CD4-positive, alpha-beta T cell treated with Interleukin-12 subunit alpha and Interleukin-12 subunit beta, for 1 hour (primary cell): ENCODE measurements at places on chromosomes 11 and 22.
A peak's percentile ranks its signal among the peaks of the same experiment; 100 is the strongest.

DNA sequence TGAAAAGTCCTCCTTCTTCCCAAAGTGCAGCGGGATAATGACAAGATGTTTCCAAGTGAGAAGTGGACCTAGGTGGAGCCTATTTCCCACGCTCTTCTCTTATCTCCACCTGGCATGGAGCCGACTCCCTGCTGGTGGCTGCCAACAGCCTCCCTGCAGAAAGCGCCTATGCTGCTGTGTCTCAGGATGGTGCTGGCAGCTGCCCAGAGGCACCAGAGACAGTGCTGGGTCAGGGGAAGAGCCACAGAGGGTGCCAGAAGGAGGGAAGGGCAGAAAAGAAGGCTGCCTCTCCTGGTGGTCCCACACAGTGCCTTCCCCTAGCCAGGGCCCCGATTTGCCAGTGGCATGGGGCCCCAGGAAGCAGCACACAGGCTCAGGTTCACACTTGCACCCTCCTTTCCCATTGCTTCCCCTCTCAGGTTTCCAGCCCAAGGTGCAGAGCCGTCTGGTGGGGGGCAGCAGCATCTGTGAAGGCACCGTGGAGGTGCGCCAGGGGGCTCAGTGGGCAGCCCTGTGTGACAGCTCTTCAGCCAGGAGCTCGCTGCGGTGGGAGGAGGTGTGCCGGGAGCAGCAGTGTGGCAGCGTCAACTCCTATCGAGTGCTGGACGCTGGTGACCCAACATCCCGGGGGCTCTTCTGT, 19.0 kb downstream of the CD5 start:
- DNase-seq: no peak

DNA sequence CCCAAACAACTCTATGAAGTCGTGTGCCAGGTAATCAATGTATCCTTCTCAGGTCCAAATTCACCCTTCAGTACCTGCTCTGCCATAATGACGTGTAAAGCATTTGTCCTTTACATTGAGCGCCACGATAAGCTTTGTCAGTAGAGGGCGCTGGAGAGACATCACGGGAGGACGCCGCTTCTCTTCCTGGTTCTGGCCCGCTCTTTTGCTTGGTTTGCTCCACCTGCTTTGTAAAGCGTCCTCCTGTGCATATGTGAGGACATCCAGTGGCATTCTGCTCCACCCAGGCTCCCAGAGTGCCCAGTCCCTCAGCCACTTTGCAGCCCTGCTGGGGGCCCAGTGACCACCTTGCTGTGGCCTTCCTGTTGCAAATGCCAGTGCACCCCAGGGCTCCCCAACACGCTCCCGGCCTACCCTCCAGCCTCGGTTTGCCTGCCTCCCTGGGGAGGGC, 61.1 kb downstream of the WT1 start:
- peak; percentile 21 for DNase-seq

GRCh38 chr11:38155856-38156255, 1557.8 kb upstream of the RAG2 start:
- DNase-seq: no peak

DNA sequence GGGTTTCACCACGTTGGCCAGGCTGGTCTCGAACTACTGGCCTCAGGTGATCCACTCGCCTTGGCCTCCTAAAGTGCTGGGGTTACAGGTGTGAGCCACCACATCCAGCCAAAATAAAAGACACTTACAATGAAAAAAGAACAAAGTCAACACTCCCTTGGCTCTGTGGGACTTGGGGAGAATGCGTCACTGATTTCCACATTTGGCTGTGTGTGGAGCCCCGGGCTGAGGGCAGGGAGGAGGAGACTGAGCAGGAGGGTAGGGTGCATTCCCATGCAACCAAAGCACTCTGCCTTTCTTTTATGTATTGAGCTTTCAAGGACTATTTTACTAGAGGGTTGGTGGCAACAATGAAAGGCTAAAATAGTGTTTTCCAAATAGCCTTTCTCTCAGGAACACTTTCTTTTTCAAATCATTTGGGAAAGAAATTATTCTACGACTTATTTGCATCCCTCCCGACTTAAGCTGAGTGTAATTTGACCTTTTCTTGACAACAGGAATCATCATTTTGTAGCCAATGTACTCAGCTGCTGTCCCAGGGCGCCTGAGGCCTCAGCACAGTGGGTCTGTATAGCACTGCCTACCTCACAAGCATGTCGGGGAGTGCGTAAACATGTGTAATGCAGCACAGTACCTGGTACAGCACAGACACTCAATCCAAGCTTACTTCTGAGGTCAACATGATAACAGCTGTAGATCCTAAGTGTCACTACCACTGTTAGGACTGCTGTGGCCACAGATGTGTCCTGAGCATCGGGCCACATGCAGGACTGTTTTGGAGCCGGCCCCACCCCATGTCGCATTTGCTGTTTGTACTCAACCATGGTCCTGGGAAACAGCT, 10.1 kb upstream of the SERPIND1 start:
- DNase-seq: no peak

DNA sequence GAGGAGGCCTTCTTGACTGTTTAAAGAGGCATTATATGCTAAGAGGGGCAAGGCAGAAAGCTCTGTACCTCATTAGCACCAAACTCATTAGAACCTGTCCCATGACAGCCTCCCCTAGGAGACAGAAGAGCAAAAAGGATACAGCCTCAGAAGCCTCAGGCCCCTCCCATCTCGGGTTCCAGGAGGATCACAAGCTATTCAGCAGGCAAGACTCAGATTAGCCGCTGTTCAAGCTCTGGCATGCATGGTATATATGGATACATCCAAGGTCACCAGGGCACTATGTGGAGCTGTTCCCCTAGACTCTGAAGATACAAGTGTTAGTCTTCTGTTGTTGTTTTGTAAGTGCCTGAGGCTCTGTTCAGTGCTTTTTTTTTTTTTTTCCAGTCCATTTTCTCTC, 32.1 kb downstream of the ATXN10 start:
- DNase-seq: no peak

DNA sequence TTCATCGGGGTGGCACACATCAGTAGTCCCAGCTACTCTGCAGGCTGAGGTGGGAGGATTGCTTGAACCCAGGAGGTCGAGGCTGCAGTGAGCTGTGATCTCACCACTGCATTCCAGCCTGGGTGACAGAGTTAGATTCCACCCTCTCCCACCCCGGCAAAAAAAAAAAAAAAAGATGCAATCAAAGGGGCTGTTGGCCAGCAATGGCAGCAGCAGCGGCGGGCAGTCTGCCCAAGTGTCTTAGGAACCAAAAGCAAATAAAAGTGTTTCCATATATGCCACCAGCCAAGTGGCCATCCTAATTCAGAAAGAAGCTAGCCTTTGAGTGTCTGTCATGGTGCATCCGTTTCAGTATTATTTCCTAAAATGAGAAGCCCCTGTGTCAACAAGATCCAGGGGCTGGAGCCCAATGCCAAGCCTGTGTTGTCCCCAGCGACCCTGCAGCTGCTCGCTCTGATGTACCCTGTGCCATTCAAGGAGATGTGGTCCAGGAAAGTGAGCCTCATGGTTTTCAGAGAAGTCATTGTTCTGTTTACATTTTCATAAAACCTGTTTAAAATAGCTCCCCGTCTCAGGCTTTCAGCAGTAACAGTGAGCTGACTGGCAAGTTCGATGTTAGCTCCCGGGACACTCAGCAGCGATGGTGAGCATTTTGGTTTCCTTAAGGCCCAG, 12.5 kb downstream of the CDPF1 start:
- DNase-seq: no peak

DNA sequence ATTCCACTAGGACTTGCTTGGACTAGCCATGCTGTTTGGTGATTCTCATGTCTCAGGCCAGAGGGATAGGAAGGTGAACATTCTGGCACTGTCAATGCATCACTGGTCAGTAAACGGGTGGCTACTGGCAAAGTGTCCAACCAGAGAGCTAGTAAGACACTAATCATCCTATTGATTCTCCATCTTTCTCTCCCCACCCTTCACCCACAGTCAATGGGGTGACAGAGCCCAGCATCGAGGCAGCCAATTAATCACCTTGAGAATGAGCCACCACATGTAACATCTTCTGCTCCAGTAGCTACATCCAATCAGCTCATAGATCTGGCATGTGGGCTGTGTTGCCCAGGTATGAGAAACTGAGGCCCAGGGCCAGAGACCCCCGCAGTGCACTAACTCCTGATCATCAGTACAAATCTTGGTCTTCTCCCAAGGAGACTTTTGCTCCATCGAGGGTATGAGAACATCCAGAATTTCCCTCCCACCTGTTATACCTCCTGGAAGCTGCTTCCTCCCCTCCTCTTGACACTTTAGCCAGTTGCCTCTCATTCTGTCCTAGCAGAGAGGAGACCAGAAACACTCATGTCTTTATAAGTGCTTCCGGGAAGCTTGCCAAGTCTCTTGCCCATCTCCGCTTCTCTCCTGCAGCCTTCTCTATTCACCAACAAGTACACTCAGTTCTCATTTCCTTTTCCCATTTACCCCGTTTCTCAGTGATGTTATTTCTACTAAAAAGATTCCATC, 17.0 kb downstream of the HTR3A start:
- no peak for DNase-seq

DNA sequence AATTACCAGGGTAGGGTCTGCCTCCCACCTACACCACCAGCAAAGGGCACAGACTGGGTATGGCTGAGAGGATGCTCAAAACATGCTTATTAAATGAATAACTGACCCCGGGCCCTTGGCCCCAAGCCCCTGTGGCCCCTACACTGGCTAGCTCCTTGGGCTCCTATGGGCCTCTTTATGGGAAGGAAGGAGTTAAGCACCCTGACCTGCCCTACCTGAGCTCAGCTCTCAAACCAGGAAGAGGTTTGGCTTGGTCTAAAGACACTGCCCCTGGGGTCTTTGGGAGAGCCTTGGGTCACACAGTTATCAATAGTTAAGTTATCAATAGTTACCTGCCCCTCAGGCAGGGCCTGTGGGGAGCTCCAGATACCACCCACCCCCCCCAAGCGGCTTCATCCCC, 1.2 kb downstream of the USH1C start:
- DNase-seq: no peak

DNA sequence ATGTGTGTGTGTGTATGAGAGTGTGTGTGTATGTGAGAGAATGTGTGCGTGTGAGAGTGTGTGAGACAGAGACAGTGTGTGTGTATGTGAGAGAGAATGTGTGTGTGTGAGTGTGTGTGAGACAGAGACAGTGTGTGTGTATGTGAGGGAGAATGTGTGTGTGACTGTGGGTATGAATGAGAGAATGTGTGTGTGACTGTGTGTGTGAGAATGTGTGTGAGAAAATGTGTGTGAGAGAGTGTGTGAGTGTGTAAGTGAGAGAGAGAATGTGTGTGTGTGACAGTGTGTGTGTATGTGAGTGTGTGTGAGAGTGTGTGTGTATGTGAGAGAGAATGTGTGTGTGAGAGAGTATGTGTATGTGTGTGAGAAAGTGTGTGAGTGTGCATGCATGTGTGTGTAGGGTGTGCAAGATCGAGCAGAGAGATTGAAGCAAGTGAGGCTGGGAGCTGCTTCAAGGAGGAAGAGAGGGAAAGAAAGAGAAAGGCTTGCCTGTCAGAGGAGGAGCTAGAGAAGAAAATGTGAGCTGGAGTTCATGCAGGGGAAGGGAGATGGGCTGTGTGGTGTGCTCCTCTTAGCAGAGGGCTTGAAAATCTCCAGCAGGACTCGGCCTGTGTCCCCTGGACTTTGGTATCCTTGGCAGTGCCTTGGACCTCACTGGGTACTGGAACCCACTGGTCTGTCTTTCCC, 27.7 kb upstream of the TP53I11 start:
- DNase-seq: no peak

- no peak for DNase-seq
Measured at GRCh38 chr11:123206791-123207434, 11.9 kb upstream of the CLMP start.

DNA sequence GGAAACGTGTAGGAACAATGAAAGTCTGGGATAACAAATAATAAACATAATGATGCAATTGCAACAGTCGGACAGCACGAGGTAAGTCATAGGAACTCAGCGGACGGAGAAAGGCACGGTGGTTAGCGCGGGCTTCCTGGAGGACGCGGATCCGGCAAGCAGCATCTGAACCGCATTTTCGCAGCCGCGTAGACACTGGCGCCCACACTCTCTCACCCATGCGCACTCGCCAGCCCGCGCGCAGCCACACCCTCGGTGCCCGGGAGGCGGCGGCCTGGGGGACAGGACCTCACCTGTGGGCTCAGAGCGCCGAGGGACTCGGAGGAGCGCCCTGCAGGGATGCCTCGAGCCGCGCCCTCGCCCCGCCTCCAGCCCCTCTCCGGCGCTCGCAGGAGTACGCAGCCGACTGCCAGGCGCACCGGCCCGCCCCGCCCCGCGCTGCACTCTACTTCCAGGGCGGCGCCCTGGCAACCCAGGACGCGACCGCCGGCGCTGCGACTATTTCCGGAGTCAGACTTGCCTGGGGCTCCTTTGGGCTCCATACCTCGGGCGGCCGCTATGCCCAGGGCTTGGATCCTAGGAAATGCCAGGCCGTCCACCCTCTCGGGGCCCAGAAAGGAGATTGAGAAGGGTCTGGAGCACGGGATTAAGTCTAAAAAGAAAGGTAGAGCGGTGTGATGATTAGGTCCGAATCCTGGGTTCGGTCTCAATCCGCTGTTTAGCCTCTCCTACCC, at the start of gene TTLL1:
TTLL1 (minus strand) TSS at position 408 of the 734 bp plus-strand sequence. CDS start 13,805 bp downstream, outside the sequence.
- peak; percentile 88 for DNase-seq

- no peak for DNase-seq
Measured at GRCh38 chr11:58061813-58062212, 31.1 kb downstream of the OR6Q1 start.

DNA sequence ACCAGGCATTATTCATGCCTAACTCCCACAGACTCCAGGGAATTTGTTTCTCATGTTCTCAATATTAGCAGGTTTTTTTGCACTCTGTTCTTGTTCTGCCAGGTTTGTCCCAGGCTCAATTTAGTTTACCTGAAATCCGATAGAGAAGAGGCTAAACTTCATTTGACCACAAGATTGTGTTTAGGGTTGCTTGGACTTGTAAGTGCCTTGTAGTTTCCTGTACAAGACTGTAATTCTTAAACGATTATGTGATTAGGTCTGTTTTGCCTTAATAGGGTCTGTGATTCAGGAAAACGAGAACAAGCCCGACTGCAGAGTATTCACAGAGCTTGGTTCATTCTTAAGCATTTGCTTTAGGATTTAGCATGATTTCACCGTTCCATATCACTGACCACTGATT, 1.8 kb downstream of the PRSS23 start:
- DNase-seq: no peak

- DNase-seq: no peak
Measured at GRCh38 chr11:6476571-6476970, 2.8 kb upstream of the TRIM3 start.

GRCh38 chr11:13963949-13964770, 1.6 kb downstream of the SPON1 start:
- no peak for DNase-seq

- no peak for DNase-seq
Measured at GRCh38 chr11:72058416-72059034, 21.8 kb downstream of the NUMA1 start.

- DNase-seq: no peak
Measured at GRCh38 chr22:39980596-39980995, 14.2 kb upstream of the FAM83F start.

DNA sequence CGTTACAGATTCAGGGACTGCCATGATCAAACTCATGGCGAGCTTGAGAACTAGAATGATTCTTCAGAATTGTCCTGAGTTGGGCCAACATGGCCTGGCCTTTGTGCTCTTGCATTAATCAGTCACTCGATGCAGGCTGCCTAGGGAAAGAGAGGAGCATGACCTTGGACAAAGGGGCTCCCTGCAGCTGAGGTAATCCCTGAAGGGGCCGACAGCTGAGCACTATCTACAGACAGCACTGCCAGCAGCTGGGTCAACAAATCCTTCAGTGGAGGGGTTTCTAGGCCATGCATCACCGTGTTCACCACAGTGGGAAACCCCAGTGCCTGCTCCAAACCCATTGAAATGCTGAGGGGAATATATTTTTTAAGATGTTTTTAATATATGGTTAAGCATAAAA, 159.5 kb upstream of the POU2AF2 start:
- DNase-seq: no peak
